ENCODE measurements at places on chromosomes 7 and 10. TPM values are rescaled to one million over a fixed set of nuclear protein-coding genes. Genes with fewer than 3 reads are reported as not detected.

The OR2A42 gene
- not detected for total RNA-seq

The HOXA11 gene
- total RNA-seq = 8.6 TPM

The CALHM3 gene
- total RNA-seq = not detected

The MTPN gene
- 68.8 TPM for total RNA-seq

The LBX1 gene
- not detected for total RNA-seq

The UBE2D1 gene
- total RNA-seq = 9.6 TPM

The MINDY3 gene
- total RNA-seq = 33.2 TPM

The CHST12 gene
- 28.8 TPM for total RNA-seq

The C7orf33 gene
- not detected for total RNA-seq

The RAB19 gene
- total RNA-seq = not detected

The MOGAT3 gene
- not detected for total RNA-seq

DNA sequence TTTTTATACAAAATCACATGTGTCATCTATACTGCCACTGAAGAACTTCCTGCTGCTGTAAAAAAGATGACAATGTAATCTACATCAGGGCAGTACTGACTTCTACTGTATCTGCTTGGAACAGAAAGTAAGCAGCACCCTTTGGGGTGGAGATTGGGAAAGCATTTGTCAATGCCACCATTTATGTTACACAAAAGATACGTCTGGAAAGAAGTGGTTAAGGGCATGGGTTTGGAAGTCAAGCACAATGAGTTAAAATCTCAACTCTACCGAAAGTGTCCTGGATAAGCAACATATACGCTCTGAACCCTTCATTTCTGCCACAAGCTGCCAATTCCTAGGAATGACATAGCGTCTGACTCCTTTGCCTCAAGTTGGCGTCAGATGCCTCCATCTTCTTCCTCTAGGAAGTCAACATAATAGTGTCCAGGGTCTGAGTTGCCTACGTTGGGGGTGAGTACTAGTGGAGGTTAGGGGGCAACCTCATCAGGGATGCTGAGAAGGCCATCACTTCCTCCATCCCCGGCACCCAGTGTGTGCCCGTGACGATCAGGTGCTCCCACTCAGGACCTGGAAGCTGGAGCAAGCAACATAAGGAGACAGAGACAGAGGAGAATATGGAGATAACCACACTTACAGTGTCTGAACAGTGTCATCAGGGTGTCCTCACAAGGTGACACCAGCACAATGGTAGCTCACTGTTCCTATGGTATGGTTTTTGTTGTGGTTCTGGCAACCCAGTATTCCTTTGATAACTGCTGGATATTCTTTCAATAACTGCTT, 58.3 kb downstream of the SGMS1 start:
- DNase-seq = no peak

- no peak for DNase-seq
Measured at GRCh38 chr7:80017101-80017698, 117.4 kb upstream of the GNAI1 start.

GRCh38 chr10:112628951-112629609, 182.1 kb downstream of the VTI1A start:
- DNase-seq = no peak

DNA sequence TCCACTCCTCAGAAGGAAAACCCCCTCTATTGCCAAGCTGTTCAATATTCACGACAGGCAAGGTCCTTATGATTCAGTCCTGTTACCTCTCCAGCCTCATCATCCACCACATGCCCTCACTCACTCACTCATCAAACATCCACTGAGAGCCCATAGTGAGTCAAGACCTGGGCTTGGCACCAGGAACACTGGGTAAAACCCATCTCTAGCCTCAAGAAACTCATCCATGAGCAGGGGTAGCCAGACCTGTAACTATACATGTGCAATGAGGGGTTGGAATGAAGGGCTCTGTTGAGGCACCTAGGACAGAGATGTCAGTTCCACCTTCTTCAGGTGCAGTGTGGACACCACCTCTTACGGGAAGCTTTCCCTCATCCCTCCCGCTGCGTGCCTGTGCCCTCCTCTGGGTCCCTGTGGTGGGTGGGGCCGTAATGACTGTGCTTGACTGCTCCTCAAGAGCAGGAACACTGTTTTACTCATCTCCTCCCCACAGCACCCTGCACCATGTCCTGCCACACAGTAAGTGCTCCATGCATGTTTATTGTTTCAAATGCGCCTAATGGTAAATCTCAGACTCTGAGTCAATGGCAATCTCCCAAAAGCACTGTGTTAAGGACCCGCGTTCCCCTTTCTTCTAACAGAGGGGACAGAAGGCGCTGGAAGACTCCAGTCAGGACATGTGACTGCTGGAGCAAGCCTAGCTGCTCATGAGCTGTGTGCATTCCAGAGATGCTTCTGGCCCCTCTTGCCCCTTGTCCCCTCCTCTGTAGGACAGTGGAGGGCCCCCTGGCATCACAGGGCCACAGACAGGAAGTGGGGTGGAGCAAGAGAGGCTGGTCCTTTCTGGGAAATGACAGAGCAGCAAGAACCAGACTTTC, 95.4 kb downstream of the HIPK2 start:
- no peak for DNase-seq

GRCh38 chr10:131706476-131706875, 194.3 kb upstream of the PPP2R2D start:
- no peak for DNase-seq

DNA sequence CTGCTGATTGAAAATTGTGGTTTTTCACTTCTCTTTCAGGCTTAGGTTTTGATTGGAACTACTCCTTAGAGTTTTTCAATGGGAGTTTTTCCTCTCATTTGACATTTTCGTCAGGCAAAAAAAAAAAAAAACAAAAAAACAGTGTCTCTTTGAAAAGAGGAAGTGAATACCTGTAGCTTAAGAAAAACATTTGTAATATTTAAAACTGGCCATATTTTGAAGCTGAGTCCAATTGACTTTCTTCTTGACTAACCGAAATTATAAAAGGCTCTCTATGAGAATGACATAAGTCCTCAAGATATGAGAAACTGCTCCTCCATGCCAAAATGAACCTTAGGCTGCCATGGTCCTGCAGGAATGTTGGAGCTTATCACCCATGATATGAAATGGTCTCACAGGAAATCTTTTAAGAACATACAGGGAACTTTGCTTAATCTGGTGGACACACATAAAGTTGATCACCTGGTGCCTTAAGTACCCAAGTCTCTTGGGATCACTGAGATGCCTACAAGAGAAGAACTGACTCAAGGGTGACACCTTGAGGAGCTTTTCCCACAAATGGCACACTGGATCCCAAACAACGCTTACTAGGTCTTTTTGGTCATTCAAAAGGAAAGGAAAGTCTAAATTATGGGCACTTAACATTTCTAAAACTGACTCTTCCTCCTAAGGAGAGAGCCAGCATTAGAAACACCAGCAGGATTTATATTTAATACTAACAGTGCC, 263.4 kb downstream of the CDC14C start:
- no peak for DNase-seq

DNA sequence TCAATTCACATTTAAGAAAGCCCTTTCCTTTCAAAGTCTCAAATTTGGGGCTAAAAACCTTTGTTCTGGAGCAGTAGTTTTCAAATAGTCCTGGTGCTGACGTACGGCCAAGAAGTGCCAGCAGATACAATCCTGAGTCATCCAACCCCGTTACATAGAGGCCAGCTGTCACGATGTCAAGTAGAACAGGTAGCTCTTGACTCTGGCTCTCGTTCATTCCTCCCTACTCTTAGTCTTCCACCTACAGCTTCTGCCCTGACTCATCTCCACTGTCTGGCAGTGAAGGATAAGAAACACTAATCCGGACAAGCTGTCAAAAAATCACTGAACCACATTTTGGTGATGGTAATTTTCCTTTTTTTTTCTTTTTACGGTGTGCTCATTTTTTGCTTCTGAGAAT, 132.4 kb upstream of the PTN start:
- DNase-seq = no peak

GRCh38 chr10:22244855-22245254, 27.0 kb upstream of the EBLN1 start:
- no peak for DNase-seq

- no peak for DNase-seq
Measured at GRCh38 chr10:72483471-72483870, 128.8 kb upstream of the DNAJB12 start.

DNA sequence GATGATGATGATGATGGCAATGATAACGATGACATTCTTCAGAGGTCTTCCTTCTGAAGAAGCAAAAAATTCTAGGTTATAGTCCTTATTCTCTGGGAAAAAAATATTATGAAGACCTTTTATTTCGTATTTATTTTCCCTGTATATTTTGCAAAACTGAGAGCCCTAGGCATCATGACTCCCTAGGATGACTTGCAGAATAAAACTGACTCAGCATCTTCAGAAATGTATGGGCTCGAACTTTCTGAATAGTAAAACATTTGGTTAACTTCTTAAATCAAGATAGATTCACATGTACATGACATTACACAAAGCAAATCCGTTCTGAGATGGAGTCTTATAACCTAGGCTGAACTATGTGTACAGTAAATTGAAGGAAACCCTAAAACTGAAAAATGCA, 29.4 kb downstream of the DKK1 start:
- DNase-seq = no peak

DNA sequence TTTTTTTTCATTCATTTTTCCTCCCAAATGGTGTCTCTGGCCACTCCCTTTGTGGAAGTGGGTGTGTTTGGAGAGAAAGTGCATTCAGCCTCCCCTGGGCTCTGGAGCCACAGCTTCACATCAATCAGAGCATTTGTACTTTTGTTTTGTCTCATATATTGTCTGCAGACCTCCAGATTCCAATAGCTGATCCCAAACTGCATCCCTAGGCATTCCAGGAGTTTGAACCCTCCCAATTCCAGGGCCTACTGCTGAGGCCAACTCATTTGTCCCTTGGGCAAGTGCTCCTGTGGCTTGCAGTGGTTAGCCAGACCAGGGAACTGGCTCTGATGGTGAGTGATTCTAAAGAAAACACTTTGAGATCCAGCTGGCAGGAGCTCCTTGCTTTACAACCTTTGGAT, 163.3 kb downstream of the IPMK start:
- DNase-seq = no peak

- DNase-seq = no peak
Measured at GRCh38 chr10:81548160-81548559, 326.8 kb upstream of the NRG3 start.

- no peak for DNase-seq
Measured at GRCh38 chr10:83957168-83957947, 182.0 kb upstream of the GHITM start.

GRCh38 chr10:101645659-101646058, 49.3 kb downstream of the FBXW4 start:
- no peak for DNase-seq

DNA sequence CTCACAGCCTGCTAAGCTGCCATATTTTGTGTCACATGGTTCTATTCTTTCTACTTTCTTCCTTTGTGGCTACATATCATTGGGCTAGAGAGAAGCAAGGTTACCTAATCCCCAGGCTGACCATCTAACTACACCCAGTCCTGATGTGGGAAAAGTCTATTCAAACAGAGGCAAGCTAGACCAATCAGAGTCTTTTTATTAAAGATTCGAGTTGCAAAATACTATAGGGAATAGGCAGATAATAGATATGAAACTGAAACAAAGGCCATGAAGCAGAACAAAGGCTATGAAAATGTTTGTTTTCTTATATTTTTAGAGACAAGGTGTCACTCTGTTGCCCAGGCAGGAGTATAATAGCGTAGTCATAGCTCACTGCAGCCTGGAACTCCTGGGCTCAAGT, 36.7 kb downstream of the MTERF1 start:
- no peak for DNase-seq

GRCh38 chr7:21461282-21461681, 33.4 kb downstream of the SP4 start:
- no peak for DNase-seq
